DMS53 (cell line): ENCODE measurements at places on chromosomes 12 and 14.

GRCh38 chr12:117361347-117361751 lies at the start of gene NOS1:
NOS1 (minus strand) TSS chr12:117361626; CDS start chr12:117331069, 30,557 bp downstream.
- DNase-seq = no peak

GRCh38 chr14:55059333-55059732 lies 7.9 kb downstream of the MAPK1IP1L start:
- no peak for DNase-seq

DNA sequence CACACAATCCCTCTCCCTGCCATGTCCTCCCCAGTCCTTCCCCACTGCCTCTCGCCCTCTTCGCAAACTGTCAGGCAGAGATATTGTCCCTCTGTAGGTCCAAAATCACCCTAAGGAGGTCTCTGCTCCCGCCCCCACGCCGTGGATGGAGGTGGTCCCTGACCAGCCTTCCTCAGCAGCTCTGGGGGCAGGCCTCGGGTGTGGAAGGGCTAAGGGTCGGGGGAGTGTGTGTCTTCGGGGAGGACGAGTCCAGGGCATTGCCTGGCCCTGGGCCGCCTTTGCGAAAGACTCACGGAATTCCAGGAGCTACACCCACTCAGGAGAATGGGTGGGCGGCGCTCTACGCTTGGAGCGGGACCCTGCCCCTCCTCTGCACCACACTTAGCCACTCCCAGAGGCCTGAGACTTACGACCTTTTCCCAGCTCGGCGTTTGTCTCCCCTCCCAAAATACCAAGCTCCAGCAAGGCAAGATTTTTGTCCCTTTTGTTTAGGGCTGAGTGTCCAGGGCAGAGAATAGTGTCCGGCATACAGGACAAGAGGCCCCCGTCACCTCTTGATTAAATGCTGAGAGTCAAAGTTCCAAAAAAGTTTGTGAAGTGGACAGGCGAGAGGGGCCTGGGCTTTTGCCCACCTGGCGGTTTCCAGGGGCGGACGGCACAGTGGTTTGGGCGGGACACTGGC lies 881 bp downstream of the PYGL start:
- DNase-seq = no peak

DNA sequence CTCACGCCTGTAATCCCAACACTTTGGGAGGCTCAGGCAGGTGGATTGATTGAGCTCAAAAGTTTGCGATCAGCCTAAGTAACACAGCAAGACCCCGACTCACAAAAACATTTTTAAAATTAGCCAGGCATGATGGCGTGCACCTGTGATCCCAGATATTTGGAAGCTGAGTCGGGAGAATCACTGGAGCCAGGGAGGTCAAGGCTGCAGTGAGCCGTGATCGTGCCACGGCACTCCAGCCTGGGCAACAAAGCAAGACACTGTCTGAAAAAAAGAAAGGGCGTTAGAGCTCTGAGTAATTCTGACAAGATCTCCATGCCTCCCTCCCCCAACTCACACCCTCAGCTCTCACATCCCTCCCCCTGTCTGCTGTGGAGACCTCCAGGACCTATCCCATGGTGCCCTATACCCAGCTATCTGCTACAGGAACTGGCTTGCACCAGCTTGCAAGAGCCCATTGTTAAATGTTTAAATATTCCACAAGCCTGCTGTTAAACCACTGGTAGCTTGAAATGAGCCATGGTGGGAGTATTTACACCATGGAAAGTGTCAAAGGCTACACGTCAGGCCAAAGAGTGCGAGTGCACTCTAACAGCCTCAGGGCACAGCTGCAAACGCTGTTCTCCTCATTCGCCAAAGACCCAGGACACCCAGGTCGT lies 35.1 kb upstream of the PPP2R5C start:
- DNase-seq = no peak
